Stimulated activated memory B cell treated with anti-CD40 and anti-IgM and Interleukin-4, amounts not matched to agents 10 μg/mL and 1 μg/mL and 100 μg/mL, for 72 hours (primary cell): ENCODE measurements at places on chromosomes 3 and 15.

GRCh38 chr3:60080648-60081047 lies 1030.8 kb upstream of the CFAP20DC start:
- H3K4me3 ChIP-seq = no peak overlapping the region
- H3K27me3 ChIP-seq = no peaks in the 10 kb centered on the region
- H3K36me3 ChIP-seq = no peaks in the 10 kb centered on the region
- H3K4me1 ChIP-seq = peaks cover 38% of the 10 kb centered on the region

GRCh38 chr3:69082361-69082760 lies 2.2 kb upstream of the UBA3 start:
- H3K36me3 ChIP-seq = peaks cover 6% of the 10 kb centered on the region
- peak overlapping the region; percentile 55 for H3K4me3 ChIP-seq
- H3K27ac ChIP-seq = peak overlapping the region; percentile 85
- no peaks in the 10 kb centered on the region for H3K27me3 ChIP-seq
- peaks cover 65% of the 10 kb centered on the region for H3K4me1 ChIP-seq
- ATAC-seq = no peak

DNA sequence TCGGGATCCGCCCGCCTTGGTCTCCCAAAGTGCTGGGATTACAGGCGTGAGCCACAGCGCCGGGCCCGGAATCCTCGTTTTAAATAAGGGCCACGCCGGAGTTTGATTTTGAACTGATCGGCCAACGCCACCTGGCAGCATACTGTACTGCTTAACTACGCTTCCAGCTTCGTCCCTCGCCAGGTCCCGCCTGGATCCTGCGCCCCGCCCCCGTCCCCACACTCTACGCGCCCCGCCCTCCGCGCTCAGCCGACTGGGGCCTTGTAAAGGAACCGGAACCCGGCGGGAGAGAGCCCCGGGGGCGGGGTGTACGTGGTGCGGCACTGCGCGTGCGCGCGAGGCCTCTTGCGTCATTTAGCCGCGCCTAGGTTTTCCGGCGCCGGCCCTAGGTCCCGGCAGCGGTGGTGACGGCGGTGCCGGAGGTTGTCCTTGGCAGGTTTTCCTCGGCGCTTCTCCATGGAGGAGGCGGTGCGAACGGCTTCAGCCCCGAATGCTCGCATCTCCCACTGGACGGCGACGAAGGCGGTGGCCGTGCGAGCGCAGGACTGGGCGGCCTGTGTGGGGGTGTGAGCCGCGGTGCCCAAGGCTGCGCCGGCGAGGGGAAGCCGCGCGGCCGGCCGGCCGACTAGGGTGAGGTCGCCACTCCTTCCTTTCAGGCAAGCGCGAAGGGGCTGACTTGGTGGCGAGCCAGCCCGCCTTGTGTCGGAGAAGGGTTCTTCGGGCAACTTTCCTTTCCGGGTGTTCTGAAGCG lies at the start of gene NIPA2:
Gene NIPA2 (plus strand): TSS at position 375 of the 751 bp plus-strand sequence. CDS start 13,066 bp downstream, outside the sequence.
- no peaks in the 10 kb centered on the region for H3K27me3 ChIP-seq
- peak within 1 kb of the TSS; percentile 99 for H3K27ac ChIP-seq
- peaks cover 32% of the 10 kb centered on the region for H3K36me3 ChIP-seq
- H3K4me3 ChIP-seq = peak within 1 kb of the TSS; percentile 86
- peak; percentile 95 for ATAC-seq

DNA sequence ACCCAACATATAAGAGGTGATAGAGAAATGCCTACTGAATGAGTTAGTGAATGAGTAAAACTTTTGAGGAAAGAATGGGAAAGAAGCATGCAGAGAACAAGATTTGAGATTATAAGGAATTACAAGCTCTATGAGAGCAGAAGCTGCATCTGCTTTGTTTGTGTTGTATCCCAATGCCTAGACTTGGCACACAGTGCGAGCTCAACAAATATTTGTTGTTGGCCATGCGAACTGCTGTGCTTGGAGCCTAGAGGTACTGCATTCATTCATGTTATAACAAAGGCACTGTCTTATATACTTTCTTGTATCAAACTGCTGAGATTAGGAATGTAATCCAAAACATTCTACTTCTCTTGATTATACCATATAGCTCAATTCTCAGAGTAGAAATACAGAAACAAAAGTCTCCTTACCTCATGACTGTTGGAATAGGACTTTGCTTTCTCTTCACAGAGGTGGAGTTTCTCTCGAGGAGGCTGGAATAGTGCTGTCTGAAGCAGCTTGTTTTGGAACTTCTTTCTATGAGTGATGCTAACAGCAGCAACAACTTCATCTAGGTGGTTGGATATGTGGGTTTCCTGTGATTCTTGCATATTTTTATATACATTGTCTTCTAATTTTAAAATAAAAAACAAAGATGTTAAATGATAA lies 21.1 kb downstream of the TTC23 start:
- no peak for ATAC-seq
- no peaks in the 10 kb centered on the region for H3K36me3 ChIP-seq
- H3K27ac ChIP-seq = no peak overlapping the region
- H3K4me1 ChIP-seq = no peaks in the 10 kb centered on the region
- no peak overlapping the region for H3K4me3 ChIP-seq
- peaks cover 9% of the 10 kb centered on the region for H3K27me3 ChIP-seq

GRCh38 chr15:67998599-67999133 lies 55.4 kb upstream of the PIAS1 start:
- no peaks in the 10 kb centered on the region for H3K27me3 ChIP-seq
- H3K4me3 ChIP-seq = no peak overlapping the region
- no peak for ATAC-seq

DNA sequence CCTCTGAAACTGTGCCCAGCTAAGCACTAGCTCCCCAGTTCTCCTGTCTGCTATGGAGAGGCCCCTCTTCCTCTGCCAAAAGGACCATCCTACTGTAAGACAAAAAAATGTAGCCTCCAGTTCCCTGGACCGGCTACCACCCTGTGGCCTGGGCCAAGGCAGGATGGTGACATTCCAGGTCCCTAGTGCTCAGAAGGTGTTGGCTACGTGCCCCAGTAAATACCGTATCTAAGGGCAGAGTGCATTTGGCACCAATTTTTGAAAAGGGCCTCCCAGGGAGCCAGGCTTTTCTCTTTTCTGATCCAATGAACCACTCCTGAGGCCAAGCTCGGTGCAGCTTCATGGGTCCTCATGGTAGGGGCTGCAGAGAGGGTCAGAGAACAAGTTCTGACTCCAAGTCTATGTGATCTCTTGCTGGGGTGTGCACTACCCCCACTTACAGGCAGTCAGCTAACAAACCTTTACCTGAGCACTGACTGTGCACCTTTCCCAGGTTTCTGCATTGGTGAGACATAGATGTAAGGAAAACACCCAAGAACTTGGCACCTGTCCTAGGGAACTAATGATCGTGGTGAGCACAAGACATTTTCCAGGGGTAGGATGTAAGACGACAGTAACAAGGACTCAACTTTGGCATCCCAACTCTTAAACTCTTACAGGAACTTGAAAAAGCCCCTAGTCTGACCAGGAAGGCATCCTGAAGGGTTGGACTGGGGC lies 32.6 kb downstream of the TLE3 start:
- no peaks in the 10 kb centered on the region for H3K27me3 ChIP-seq
- no peak for ATAC-seq
- no peak overlapping the region for H3K4me3 ChIP-seq
- peaks cover 33% of the 10 kb centered on the region for H3K4me1 ChIP-seq

DNA sequence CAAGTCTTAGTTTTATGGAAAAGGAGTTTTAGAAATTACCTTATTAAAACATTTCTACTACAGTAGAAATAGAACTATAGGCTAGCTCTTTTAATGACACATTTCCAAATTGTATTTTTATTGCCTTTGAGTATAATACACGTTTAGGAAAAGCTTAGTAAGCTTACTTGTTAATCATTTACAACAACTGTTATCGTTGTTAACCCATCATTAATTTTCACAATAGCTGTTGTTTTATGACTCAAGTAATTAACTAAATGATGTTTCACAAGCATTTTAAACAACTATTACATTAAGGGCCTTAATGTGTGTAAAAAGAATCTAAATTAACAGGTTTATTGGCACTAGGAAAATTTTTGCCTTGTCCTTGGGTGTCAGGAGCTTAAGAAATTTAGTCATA lies 120.5 kb upstream of the THRB start:
- no peak for ATAC-seq
- no peaks in the 10 kb centered on the region for H3K36me3 ChIP-seq
- H3K4me1 ChIP-seq = no peaks in the 10 kb centered on the region
- H3K27me3 ChIP-seq = no peaks in the 10 kb centered on the region
- H3K4me3 ChIP-seq = no peak overlapping the region

DNA sequence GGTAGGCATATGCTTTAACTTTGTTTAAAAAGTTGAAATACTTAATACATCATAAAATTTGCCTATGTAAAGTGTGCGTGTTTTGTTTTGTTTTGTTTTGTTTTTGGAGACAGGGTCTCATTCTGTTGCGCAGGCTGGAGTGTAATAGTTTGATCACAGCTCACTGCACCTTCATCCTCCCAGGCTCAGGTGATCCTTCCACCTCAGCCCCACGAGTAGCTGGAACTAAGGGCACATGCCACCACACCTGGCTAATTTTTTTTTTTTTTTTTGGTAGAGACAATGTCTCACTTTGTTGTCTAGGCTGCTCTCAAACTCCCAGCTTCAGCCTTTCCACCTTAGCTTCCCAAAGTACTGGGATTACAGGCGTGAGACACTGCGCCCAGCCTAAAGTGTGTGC lies 42.5 kb downstream of the RAB7A start:
- H3K27ac ChIP-seq = no peak overlapping the region
- ATAC-seq = no peak
- peaks cover 71% of the 10 kb centered on the region for H3K4me1 ChIP-seq

DNA sequence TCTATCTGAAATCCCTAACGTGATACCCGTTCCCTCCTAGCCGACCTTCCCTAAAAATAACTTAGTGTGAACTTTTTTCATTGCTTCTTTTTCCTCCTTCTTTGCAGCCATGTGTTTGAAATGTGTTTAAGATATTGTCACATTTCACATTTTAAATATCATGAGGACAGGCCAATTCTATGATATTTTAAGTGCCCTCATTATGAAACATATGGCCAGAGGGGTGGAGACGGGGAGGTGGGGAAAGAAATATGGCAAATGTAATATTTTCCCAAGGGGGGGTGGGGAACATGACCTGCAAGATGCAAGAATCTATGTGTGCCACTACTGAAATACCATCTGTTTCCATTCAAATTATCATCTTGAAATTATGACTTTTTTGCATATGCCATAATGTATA lies 1039.2 kb downstream of the AGBL1 start:
- H3K36me3 ChIP-seq = no peaks in the 10 kb centered on the region
- H3K4me3 ChIP-seq = no peak overlapping the region
- no peaks in the 10 kb centered on the region for H3K4me1 ChIP-seq
